Activated naive CD4-positive, alpha-beta T cell treated with anti-CD3 and anti-CD28 coated beads for 36 hours (primary cell): ENCODE measurements at places on chromosomes 1 and 21. TPM values are rescaled to one million over a fixed set of nuclear protein-coding genes. Genes with fewer than 3 reads are reported as not detected.

Gene C1orf185
- total RNA-seq = not detected

GRCh38 chr1:32337855-32338636, 2.0 kb upstream of the MARCKSL1 start:
- peaks cover 51% of the 10 kb centered on the region for H3K4me1 ChIP-seq
- H3K4me3 ChIP-seq = no peak overlapping the region
- H3K27me3 ChIP-seq = no peaks in the 10 kb centered on the region
- no peaks in the 10 kb centered on the region for H3K36me3 ChIP-seq
- H3K27ac ChIP-seq = no peak overlapping the region

Gene FNDC5
- not detected for total RNA-seq

- peaks cover 3% of the 10 kb centered on the region for H3K36me3 ChIP-seq
- DNase-seq = no peak
- no peak overlapping the region for H3K4me3 ChIP-seq
- H3K27me3 ChIP-seq = no peaks in the 10 kb centered on the region
Observed at GRCh38 chr21:44405948-44406872, 49.1 kb upstream of the LRRC3 start.

- H3K4me1 ChIP-seq = peaks cover 6% of the 10 kb centered on the region
- H3K4me3 ChIP-seq = no peak overlapping the region
- H3K27me3 ChIP-seq = peaks cover 2% of the 10 kb centered on the region
- DNase-seq = no peak
Observed at GRCh38 chr1:172973424-172973823, 77.3 kb downstream of the TNFSF18 start.

DNA sequence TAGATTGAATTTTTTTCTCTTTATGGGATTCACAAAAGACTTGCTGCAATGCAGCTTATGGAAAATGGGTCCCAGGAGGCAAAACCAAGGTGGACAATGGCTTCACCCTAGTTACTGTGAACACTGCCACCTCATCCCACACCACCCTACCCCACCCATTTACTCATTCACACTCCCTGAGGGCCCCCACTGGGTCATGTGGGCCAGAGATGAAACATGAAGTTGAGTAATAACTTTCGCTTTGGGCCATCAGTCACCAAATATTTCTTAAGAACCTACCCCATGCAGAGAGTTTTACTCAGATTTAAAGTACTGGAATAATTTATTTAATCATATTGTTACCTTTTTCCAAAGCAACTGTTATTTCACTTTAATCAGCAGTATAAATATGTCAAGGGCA, 191.8 kb downstream of the TPR start:
- no peaks in the 10 kb centered on the region for H3K36me3 ChIP-seq
- H3K4me3 ChIP-seq = no peak overlapping the region
- DNase-seq = peak; percentile 23
- H3K27me3 ChIP-seq = peaks cover 13% of the 10 kb centered on the region
- H3K27ac ChIP-seq = no peak overlapping the region

Gene KLHDC9
- 0.57 TPM for total RNA-seq

GRCh38 chr1:61222240-61222639, 139.9 kb downstream of the NFIA start:
- H3K4me3 ChIP-seq = no peak overlapping the region
- no peak overlapping the region for H3K27ac ChIP-seq
- H3K4me1 ChIP-seq = no peaks in the 10 kb centered on the region
- peaks cover 3% of the 10 kb centered on the region for H3K27me3 ChIP-seq

Gene S100A4
- 37.9 TPM for total RNA-seq

DNA sequence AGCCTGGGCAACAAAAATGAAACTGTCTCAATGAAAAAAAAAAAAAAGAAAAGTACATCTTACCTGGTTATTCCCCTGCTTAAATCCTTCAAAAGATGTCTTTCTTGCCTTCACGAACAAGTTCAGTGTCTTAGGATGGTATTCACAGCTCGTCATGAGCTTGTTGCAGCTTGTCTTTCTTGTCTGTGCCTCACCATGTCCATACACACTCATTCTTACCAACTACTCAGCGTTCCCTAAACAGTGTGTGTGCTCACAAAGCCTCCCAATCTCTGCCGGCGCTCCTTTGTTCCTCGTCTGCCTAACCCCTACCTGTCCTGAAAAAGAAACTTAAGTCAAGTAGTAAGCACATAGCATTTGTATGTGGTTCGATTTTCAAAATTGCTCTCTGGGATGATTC, 31.1 kb downstream of the UBE4B start:
- DNase-seq = no peak
- peaks cover 18% of the 10 kb centered on the region for H3K4me1 ChIP-seq
- H3K36me3 ChIP-seq = no peaks in the 10 kb centered on the region
- H3K27ac ChIP-seq = no peak overlapping the region

DNA sequence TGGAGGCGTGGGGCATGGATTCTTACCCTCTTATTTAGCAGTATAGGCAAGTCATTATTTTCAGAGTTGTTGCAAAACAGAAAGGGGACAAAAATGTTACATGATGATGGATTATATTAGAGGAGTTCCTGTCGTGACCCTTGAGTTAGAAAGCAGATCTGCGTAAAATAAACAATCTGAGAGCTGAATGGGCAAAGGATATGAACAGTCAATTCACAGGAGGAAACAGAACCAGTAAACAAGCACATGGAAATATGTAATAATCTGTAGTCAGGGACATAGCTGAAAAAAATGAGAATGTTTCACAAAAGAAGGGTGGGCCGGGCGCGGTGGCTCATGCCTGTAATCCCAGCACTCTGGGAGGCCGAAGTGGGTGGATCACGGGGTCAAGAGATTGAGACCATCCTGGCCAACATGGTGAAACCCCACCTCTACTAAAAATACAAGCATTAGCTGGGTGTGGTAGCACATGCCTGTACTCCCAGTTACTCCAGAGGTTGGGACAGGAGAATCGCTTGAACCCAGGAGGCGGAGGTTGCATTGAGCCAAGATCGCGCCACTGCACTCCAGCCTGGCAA, 20.9 kb downstream of the RCAN1 start:
- H3K27ac ChIP-seq = no peak overlapping the region
- H3K4me1 ChIP-seq = peaks cover 12% of the 10 kb centered on the region
- no peaks in the 10 kb centered on the region for H3K27me3 ChIP-seq
- H3K4me3 ChIP-seq = no peak overlapping the region
- H3K36me3 ChIP-seq = no peaks in the 10 kb centered on the region

Gene SPTA1
- total RNA-seq = not detected

DNA sequence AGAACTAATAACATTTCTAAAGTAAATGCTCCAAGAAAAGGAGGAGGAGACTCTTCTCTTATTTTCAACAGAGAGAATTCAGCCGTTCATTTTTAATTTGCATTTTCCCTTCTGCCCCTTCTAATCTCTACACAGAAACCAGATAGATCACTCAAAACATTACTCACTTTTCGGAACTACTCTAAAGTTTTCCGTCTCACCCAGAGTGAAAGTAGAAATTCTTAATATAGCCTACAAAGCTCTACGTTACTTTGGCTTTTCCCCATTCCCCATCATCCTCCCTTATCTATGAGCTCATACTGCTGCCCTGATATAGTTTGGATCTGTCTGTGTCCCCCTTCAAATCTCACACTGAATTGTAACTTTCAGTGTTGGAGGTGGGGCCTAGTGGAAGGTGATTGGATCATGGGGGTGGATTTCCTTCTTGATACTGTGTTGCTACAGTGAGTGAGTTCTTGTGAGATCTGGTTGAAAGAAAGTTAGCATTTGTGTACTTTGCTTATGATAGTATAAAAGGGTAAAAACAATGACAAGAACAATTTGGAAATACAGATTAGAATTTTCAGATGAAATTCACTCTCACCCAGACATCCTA, 188.2 kb downstream of the AMY1C start:
- no peaks in the 10 kb centered on the region for H3K36me3 ChIP-seq
- no peak overlapping the region for H3K4me3 ChIP-seq
- no peaks in the 10 kb centered on the region for H3K4me1 ChIP-seq

Gene KIF26B
- total RNA-seq = 0.05 TPM

GRCh38 chr21:30083225-30083945, 83.2 kb downstream of the CLDN17 start:
- no peaks in the 10 kb centered on the region for H3K36me3 ChIP-seq
- H3K4me3 ChIP-seq = no peak overlapping the region

DNA sequence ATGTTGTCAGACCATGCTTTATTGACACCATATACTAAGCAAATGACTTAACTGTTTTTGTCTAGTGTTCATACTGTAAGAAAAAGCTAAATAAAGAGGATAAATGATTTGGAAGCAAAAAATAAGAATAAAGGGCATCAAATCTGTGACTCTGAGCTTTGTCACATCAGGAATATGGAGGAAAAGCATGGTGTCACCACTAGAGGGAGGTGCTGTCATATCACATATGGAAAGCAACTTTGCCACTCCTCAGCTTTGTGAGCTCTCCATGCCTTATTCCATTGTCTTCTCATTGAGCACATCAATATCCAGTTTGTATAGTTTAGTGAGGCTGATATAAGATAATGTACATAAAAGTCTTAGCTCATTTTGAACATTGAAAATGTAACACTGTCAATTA, 20.8 kb upstream of the GBP1 start:
- H3K36me3 ChIP-seq = no peaks in the 10 kb centered on the region
- H3K4me1 ChIP-seq = no peaks in the 10 kb centered on the region
- no peaks in the 10 kb centered on the region for H3K27me3 ChIP-seq
- no peak overlapping the region for H3K27ac ChIP-seq
- peak; percentile 70 for DNase-seq

Gene MTARC1
- total RNA-seq = not detected

Gene CFAP141
- not detected for total RNA-seq

- no peak for DNase-seq
- H3K4me1 ChIP-seq = peaks cover 44% of the 10 kb centered on the region
- no peaks in the 10 kb centered on the region for H3K27me3 ChIP-seq
- H3K27ac ChIP-seq = peak overlapping the region; percentile 95
- peak overlapping the region; percentile 7 for H3K4me3 ChIP-seq
- peaks cover 50% of the 10 kb centered on the region for H3K36me3 ChIP-seq
Observed at GRCh38 chr1:145827966-145828365, 4.0 kb downstream of the POLR3C start.

GRCh38 chr1:161121042-161121650, 3.2 kb downstream of the NIT1 start:
- no peak for DNase-seq
- peaks cover 46% of the 10 kb centered on the region for H3K4me1 ChIP-seq
- H3K4me3 ChIP-seq = no peak overlapping the region
- no peaks in the 10 kb centered on the region for H3K27me3 ChIP-seq
- peak overlapping the region; percentile 88 for H3K27ac ChIP-seq

Gene BGLAP
- 4.0 TPM for total RNA-seq

Gene GFI1
- 44.2 TPM for total RNA-seq
